ENCODE measurements at places on chromosomes 4 and X.
A peak's percentile ranks its signal among the peaks of the same experiment; 100 is the strongest.

DNA sequence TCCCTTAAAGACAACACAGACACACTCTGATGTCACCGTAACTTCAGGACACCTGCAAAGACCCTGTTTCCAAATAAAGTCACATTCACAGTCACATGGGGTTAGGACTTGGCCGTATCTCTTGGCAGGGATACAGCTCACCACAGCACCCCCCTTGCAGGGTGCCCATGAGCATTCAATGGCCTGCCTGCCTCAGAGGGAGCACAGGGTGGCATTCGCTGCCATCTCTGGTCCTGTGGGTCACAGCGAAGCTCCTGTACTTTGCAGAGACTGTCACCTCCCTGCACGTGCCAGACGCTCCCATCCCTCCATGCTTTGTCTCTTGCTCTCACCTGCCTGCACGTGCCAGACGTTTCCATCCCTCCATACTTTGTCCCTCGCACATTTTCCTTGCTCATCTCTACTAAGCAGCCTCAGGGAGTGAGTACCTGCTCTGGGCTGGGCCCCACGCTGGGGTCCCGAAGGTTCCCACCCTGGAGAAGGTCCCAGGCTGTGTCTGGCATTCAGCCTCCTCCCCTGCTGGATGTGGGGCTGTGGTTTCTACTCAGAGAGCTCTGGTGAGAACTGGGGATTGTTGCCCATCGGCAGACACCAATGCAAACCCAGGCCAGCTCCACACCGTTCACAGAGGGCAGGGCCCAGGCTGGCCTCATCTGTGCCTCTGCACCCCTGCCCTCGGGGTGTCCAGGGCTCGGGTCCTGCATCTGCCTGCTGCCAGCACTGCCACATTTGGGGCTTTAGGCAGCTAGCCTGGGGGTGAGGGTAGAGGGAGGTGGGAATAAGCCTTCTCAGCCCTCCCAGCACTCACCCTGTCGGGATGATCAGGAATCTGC is 15.8 kb downstream of the HTRA3 start:
- no peak for DNase-seq

- DNase-seq = no peak
These were observed 874.0 kb upstream of the AGA start for GRCh38 chr4:178316211-178316610.

- DNase-seq = no peak
These were observed 4.8 kb downstream of the TBC1D14 start for GRCh38 chr4:6914448-6914847.

DNA sequence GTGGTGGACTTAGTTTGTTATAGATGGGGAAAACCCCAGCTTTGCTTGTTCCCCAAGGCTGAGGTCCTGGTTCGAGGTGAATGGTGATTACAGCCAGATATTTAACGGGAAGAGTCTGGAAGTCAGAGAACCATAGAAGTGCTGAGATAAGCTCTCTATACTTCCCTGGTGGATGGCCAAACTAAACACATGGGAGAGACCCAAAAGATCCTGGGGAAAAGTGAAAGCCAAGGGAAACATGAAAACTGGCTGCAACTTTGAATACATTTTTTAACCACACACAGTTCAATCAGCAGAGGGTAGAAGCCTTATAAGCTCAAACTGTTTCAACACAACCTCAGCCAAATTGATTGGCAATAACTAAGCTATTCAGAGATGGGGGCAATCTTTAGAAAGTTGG is 29.3 kb upstream of the SRPX start:
- DNase-seq = no peak

GRCh38 chr4:147616849-147617172 is 386 bp upstream of the TMEM184C start:
- no peak for DNase-seq

DNA sequence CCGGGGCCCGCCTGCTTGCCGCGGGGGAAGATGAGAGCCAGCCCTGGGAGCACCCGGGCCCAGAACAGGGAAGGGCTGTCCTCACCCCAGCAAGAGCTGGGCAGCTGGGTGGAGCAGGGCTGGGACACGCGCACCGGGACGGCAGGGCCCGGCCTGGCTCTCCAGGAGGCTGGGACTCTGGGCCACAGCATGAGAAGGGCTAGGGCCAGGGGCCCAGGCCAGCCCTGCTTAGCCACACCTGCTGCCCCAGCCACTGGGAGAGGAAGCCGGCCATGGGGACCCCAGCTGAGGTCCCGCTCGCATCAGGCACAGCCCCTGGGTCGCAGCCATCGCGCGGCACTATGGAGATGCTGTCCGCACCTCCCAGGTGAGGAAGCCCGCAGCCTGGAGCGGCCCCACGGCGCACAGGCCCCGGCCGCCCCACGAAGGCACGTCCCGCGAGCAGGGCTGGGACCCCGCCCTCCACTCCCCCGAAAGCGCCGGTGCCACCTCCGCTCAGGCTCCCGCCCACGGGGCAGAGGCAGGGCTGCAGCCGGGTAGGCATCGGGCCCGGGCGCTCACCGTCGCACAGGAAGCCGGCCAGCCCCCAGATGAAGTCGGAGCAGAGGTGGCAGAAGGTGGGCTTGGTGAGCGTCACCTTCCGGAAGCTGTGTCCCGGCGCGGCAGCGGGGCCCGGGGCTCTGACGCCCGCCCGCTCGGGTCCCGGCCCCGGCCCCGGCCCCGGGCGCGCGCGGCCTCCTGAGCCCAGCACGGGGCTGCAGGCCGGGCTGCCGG is 531 bp downstream of the DGKQ start:
- DNase-seq = peak; percentile 47

- DNase-seq = no peak
These were observed 58.8 kb upstream of the IGFBP7 start for GRCh38 chr4:57168982-57169381.

DNA sequence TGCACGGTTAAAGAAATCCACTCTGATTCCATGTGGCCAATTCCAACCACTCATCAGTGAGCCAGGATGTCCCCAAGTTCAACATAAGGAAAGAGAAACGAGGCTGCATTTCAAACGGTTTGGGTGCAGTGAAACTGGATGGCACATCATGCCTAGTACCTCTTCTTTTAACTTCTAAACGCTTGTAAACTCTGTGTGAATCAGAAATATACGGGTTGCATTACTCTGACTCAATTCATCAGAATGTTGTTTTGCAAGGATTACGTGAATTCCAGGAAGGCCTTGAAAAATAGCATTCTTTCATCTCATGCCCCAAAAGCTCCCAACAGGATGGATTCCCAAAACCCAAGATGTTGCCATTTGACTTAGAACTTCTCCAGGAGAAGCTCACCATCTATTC is 270.4 kb downstream of the LDB2 start:
- no peak for DNase-seq

- no peak for DNase-seq
These were observed 6.2 kb downstream of the CD99 start for GRCh38 chrX:2697306-2697705.

GRCh38 chr4:7383266-7383665 is 51.5 kb downstream of the PSAPL1 start:
- DNase-seq = no peak

DNA sequence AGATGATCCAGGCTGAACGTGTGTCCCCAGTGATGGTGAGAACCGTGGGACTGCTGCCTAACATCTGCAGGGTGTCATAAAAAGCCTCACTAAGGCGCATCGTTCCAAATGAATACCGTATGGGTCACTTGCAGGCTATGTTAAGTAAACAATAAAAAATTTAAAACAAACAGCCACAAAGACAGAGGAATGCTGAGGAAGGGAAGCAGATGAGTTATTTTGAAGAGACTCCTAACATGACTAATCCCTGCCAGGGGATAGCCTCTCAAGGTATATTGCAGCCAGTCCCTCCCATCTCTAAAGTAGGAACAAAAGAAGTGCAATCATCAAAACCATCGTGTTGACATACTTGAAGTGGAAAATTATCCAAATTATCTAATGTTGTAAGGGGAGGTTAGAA is 83.8 kb downstream of the UNC5C start:
- DNase-seq = no peak
